Ovary (tissue), 10 donors: ENCODE measurements at places on chromosomes 1 and 21. TPM values are rescaled to one million over a fixed set of nuclear protein-coding genes. Genes with fewer than 3 reads are reported as not detected.

- H3K27me3 ChIP-seq, result no peaks in the 10 kb centered on the region
- no peak for DNase-seq
- H3K4me1 ChIP-seq, result no peaks in the 10 kb centered on the region
- H3K27ac ChIP-seq, result no peak overlapping the region
- H3K36me3 ChIP-seq, result no peaks in the 10 kb centered on the region
These were observed 13.2 kb upstream of the NRAS start for GRCh38 chr1:114729782-114730181.

GRCh38 chr1:223752721-223753515 is 40.6 kb downstream of the CAPN2 start:
- H3K36me3 ChIP-seq, result no peaks in the 10 kb centered on the region
- peaks cover 3% of the 10 kb centered on the region for H3K4me1 ChIP-seq
- no peak for DNase-seq
- no peak overlapping the region for H3K4me3 ChIP-seq
- H3K27me3 ChIP-seq, result no peaks in the 10 kb centered on the region

GRCh38 chr1:23524163-23524562 is 6.9 kb downstream of the E2F2 start:
- DNase-seq, result no peak
- no peaks in the 10 kb centered on the region for H3K36me3 ChIP-seq
- H3K4me3 ChIP-seq, result no peak overlapping the region
- H3K27me3 ChIP-seq, result no peaks in the 10 kb centered on the region

- H3K36me3 ChIP-seq, result no peaks in the 10 kb centered on the region
- no peak overlapping the region for H3K27ac ChIP-seq
- no peaks in the 10 kb centered on the region for H3K4me1 ChIP-seq
- no peak overlapping the region for H3K4me3 ChIP-seq
These were observed 139.2 kb upstream of the COL11A1 start for GRCh38 chr1:103247517-103247916.

GRCh38 chr1:248817065-248817464 is 8.7 kb downstream of the SH3BP5L start:
- peaks cover 3% of the 10 kb centered on the region for H3K4me1 ChIP-seq
- no peak for DNase-seq
- no peaks in the 10 kb centered on the region for H3K36me3 ChIP-seq
- no peaks in the 10 kb centered on the region for H3K27me3 ChIP-seq
- H3K27ac ChIP-seq, result no peak overlapping the region

DNA sequence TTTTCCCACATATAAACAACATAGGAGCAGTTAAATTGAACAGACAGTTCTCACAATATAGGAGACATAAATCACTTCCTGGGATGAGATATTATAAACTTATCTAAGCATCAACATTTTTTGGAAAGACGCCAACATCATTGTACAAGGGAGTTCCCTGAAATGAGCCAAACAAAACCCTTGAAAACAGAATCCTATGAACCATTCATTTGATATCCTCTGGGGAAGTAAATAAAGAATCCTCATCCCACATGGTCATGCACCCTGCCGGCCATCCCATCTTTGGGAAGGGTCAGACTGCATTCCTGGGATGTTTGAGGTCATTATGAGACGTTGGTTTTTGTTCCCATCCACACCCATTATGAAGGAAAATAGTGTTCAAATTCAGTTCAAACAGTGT is 111.8 kb upstream of the USP25 start:
- no peak for DNase-seq
- H3K4me1 ChIP-seq, result no peaks in the 10 kb centered on the region
- no peak overlapping the region for H3K27ac ChIP-seq
- H3K4me3 ChIP-seq, result no peak overlapping the region

GRCh38 chr1:92864131-92864530 is 32.3 kb downstream of the RPL5 start:
- H3K27ac ChIP-seq, result no peak overlapping the region
- no peaks in the 10 kb centered on the region for H3K4me1 ChIP-seq
- H3K4me3 ChIP-seq, result no peak overlapping the region
- H3K36me3 ChIP-seq, result no peaks in the 10 kb centered on the region

The UTS2 gene
- not detected for total RNA-seq

DNA sequence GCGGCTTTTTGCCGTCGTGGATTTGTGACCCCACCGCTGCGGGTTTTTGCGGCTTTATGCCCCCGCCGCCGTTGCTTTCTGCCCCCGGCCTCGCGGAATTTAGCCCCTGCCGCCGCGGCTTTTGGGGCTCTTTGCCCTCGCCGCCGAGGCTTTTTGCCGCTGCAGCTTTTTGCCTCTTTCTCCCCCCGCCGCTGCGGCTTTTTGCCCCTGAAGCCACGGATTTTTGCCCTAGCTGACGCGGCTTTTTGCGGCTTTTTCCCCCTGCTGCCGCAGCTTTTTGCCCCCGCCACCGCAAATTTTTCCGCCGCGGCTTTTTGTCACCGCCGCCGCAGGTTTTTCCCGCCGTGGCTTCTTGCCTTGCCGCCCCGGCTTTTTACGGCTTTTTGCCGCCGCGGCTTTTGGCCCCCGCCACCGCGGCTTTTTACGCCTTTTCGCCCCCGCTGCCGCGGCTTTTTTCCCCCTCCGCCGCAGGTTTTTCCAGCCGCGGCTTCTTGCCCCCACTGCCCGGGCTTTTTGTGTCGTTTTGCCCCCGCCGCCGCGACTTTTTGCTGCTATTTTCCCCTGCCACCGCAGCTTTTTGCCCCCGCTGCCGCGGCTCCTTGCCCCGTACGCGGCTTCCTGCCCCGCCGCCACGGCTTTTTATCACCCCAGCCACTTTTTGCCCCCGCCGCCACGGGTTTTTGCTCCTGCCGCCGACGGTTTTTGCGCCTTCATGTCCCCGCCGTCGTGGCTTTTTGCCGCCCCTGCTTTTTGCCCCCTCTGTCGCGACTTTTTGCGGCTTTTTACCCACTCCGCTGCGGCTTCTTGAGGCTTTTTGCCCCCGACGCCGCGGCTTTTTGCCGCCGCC is 3933.6 kb downstream of the SRGAP2C start:
- no peak for DNase-seq
- no peak overlapping the region for H3K4me3 ChIP-seq
- H3K27ac ChIP-seq, result no peak overlapping the region

The AXDND1 gene
- total RNA-seq, result 0.15 TPM

DNA sequence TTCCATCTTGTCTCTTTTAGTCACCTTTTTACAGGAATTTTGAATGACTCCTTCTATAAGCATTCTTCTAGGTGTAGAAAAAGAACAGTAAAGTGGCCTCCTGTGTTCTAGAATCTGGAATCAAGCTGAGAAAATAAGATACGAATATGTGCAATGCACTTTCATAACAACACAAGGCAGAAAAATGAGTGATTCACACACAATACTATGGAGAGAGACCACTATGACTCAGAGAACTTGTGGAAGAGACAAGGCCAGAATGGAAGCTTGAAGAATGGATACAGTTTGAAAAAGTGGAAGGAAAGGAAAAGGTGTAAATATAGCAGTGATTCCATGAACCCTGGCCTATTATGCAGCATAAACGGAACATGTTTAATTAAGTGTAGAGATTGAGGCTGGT is 57.1 kb upstream of the SAMSN1 start:
- DNase-seq, result no peak
- no peaks in the 10 kb centered on the region for H3K36me3 ChIP-seq
- H3K27me3 ChIP-seq, result no peaks in the 10 kb centered on the region
- no peaks in the 10 kb centered on the region for H3K4me1 ChIP-seq
- no peak overlapping the region for H3K4me3 ChIP-seq

- no peaks in the 10 kb centered on the region for H3K4me1 ChIP-seq
- no peaks in the 10 kb centered on the region for H3K27me3 ChIP-seq
- no peaks in the 10 kb centered on the region for H3K36me3 ChIP-seq
- no peak for DNase-seq
These were observed 1.8 kb downstream of the NR1I3 start for GRCh38 chr1:161235957-161236775.

GRCh38 chr1:100708476-100709062 is 11.0 kb upstream of the VCAM1 start:
- DNase-seq, result no peak
- H3K4me3 ChIP-seq, result no peak overlapping the region
- H3K27me3 ChIP-seq, result no peaks in the 10 kb centered on the region

DNA sequence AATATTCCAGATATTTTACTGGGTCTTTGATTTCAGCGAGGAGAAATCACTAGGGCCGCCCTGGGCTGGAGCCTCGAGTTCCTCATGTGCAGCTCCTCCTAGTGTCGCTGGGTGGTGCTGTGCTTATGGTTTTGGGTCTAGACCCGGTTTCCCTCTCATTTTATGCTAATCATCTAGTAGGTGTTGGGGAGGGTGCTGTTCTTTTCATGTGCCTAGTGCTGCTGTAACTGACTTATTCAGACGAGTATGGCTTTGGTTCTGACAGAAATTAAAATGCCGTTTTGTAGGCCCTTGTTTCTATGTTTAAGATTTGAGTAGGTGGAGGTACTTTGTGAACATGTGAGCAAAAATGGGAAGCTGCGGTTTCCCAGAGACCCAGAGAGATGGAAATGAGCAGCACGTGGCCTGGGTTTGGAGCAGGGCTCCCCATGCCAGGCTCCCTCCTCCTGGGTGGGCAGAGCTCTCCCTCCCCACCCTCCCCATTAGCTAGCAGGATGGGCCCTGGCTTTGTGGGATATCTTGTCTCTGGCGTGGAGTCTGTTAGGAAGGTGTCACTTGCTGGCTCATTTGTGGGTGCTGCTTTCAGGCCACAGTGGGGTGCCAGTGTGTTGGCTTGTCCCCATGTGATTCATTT is 74.0 kb upstream of the GPR88 start:
- H3K27me3 ChIP-seq, result no peaks in the 10 kb centered on the region
- no peaks in the 10 kb centered on the region for H3K4me1 ChIP-seq
- no peak overlapping the region for H3K4me3 ChIP-seq
- peak; percentile 69 for DNase-seq
- no peaks in the 10 kb centered on the region for H3K36me3 ChIP-seq

DNA sequence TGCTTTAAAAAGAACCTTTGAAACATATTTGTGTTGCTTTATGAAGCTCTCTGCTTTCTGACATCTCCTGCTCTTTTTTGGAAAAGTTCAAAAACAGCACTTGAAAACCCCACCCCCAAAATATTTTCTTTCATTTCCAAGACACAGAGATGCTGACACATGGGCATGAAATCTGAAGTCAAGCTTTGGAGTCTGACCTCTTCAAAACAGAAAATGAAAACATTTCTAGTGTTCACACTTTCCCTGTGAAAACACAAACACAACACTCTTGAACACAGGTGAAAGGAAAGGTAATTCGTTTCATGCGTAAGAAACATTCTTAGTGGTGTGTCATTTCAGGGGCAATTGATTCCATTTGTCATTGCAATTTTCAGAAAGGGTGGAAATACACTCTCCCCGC is 10.8 kb downstream of the NGF start:
- no peak overlapping the region for H3K4me3 ChIP-seq
- H3K27me3 ChIP-seq, result no peaks in the 10 kb centered on the region
- no peak for DNase-seq
- H3K4me1 ChIP-seq, result peaks cover 36% of the 10 kb centered on the region
- H3K27ac ChIP-seq, result peak overlapping the region; percentile 38
- no peaks in the 10 kb centered on the region for H3K36me3 ChIP-seq

The BCL2L15 gene
- total RNA-seq, result 0.48 TPM

DNA sequence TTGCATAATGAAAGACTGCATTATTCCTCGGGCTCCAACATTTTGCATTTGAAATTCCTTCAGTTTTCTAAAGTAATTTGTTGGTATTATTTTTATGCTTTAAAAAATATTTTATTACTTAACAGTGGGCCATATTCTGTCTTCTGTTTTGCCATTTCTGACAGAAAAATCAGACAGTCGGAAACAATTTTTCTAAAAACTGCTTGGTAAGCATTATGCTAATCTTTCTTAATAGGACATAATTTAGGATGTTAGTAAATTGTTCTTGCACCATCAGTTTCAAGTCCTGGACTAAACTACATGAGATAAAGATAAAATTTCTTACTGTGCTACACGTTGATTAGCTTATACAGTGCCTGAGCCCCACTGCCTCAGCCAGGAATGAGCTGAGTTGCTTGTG is 11.2 kb downstream of the RGL1 start:
- H3K4me3 ChIP-seq, result no peak overlapping the region
- peaks cover 21% of the 10 kb centered on the region for H3K4me1 ChIP-seq
- H3K27ac ChIP-seq, result no peak overlapping the region
- DNase-seq, result no peak
- H3K27me3 ChIP-seq, result no peaks in the 10 kb centered on the region

The UBL4B gene
- not detected for total RNA-seq

DNA sequence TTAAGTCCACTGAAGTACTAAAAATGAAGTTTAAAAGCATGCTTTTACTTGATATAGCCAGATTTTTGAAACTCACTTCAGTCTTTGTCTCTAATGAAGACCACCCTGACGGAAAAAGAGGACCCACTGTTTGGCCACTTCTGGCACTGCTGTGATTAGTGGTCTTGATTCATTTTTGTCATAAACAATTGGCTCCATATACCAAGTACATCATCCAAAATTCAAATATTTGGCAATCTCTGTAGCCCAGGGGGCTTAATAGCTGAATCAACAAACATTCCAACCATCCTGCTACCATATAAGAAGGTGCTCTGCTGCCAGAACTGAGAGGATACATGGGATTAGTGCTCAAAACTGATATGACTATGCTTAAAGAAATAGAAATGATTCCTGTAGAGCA is 156.0 kb downstream of the COL24A1 start:
- no peak for DNase-seq
- H3K36me3 ChIP-seq, result no peaks in the 10 kb centered on the region
- H3K4me3 ChIP-seq, result no peak overlapping the region
- no peaks in the 10 kb centered on the region for H3K4me1 ChIP-seq

The CHI3L2 gene
- total RNA-seq, result 17.0 TPM

DNA sequence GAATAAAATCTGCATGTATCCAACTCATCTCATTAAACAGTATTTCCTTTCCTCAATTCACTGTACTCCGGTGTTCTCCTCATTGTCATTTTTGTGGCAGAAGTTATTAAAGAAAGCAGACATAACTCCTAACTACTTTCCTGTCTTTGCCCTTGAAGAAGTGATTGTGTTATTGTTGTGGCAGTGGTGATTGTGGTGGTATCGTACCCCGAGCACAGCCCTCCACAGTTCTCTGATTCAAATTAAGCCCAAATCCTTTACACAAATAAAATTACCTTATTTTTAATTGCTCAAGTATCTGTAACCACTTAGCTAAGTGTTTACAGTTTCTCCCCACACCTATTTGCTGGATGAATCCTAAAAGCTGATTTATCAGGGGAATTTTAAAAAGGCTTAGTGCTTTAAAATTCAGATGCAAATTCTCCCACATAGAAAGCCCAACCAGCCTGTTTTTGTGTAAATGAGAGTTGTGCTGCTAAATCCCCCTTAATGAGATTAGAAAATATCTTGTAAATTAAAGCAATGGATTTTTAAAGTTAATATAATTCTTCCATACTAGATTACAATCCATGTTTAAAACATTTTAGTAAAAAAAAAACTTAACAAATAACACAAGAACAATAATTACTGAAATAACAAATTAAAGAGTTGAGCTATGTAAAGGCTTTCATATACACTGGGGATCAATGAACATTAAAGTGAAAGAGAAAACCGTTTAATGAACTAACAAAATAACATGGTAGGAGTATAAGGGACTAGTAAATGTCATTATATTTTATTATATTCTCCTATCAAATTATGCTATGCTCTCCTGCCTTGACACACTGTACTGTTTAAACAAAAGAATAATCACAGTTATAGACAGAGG is 259.0 kb downstream of the NEGR1 start:
- no peak overlapping the region for H3K4me3 ChIP-seq
- no peak overlapping the region for H3K27ac ChIP-seq
- DNase-seq, result no peak
- no peaks in the 10 kb centered on the region for H3K4me1 ChIP-seq
